ENCODE measurements at places on chromosomes 6 and 20.

DNA sequence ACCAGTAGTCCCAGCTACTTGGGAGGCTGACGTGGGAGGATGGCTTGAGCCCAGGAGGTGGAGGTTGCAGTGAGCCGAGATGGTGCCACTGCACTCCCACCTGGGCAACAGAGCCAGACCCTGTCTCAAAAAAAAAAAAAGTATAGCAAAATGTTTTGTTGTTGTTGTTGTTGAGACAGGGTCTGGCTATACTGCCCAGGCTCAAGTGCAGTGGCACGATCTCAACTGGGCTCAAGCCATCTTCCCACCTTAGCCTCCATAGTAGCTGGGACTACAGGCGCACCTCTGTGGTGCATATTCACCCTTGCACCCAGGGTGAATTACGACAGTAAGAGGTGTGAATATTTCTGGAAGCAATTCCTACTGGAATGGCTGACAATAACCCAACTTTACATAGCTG, 11.4 kb upstream of the UBR2 start:
- DNase-seq = no peak

DNA sequence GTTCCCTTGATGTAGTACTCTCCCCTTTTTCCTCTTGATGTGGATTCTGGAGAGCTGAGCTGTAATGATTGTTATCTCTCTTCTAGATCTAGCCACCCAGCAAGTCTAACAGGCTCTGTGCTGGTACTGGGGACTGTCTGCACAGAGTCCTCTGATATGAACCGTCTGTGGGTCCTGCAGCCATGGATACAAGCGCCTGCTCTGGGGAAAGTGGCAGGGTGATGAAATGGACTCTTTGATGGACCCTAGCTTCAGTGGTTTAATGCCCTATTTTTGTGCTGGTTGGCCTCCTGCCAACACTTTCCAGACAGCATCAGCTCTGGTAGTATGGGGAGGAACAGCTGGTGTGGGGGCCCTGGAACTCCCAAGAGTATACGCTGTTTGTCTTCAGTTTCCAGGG, 216.3 kb downstream of the ADGRG6 start:
- DNase-seq = peak; percentile 93

GRCh38 chr6:150324044-150324443, 44.8 kb upstream of the IYD start:
- DNase-seq = no peak

GRCh38 chr20:63084563-63084927, 77.8 kb upstream of the BHLHE23 start:
- no peak for DNase-seq

DNA sequence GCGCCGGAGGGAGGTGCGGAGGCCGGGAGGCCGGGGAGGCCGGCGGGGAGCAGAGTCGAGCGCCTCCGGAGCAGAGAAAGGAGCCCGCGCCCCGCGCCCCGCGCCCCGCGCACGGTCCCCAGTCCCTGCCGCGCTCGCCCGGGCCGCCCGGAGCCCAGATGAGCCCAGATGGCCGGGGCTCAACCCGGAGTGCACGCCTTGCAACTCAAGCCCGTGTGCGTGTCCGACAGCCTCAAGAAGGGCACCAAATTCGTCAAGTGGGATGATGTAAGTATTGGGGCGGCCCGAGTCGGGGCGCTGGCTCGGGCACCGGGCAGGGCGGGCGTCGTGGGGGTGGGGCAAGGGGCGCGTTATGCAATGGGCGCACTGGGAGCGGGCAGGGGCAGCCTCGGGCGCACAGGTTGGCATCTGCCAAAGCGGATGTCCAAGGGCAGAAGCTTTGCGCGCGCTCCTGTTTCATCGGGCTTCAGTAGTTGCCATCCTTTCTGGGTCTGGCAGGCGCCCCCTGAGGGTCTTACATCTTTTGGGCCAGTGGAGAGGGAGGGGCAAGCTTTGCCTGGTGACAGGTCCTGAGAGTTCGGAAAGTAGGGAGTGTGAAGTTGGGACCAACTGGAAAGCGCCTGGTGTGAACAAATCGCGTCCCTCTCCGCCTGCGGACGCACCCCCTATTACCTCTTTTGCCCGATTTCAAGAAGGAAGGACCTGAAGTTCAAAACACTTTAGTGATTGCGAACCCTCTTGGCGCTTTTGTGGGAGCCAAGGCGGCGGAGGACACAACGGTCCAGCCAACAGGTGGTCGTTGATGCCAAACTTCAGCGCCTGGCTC, 631 bp downstream of the PLCB1 start:
- DNase-seq = no peak

DNA sequence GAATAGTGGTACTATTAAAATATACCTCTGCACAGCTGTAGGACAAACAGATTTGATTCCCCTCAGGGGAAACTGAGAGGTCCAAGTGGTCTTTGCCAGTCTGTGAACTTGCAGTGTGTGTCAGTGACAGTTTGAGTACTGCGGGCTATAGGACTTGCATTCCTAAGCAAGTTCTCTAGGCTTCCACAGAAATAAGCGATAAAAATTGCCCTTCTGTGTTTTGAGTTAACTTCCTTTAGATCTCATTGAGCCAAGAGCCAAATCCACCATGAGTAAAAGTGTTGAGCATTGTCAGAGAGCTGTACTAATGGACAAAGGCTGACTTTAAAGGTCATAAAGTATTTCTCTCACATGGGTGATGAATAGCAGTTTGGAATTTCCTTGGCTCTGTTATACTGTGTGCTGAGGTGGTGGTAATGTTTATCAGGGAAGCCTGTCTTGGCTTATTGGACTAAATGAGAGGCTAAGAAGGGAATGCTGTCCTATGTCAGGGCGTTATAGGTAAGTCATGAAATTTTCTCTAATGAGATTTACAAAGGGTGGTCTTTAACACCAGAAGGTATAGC, 122.6 kb upstream of the MAP3K7 start:
- DNase-seq = no peak

DNA sequence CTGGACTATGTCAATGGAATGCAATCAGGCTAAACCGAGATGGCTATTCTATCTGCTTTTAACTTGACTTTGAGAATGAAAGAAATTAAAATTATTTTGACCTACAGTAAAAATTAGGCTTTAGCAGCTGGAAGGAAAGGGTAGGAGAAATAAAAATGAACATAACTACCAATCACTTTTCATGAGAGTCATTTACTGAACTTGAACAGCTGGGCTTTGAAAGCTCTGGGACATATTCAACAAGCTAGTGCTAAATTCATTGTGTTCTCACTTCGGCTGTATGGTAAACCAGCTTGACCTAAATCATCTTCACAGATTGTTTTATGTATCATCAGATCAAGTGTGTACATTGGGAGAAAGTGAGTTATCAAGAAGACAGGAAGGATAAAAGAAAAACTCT, 161.5 kb upstream of the STXBP5 start:
- no peak for DNase-seq

DNA sequence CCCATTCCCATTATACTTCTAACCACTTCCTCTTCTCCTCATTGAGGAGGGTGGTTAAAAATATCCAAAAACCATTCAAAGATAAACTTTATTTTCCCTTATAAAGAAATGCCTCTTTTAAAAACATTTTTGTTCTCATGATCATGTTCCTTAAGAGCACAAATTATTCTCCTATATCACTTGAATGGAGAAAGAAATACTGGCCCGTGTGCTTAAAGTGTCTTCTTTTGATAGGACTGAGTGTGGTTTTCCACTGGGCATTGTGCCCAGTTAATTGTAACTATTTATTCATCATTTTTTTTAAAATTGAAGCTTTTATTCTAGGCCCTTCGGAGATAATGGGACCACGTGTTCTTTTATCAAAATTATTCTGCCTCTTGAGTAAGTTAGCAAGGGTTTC, 871.5 kb downstream of the QKI start:
- no peak for DNase-seq

DNA sequence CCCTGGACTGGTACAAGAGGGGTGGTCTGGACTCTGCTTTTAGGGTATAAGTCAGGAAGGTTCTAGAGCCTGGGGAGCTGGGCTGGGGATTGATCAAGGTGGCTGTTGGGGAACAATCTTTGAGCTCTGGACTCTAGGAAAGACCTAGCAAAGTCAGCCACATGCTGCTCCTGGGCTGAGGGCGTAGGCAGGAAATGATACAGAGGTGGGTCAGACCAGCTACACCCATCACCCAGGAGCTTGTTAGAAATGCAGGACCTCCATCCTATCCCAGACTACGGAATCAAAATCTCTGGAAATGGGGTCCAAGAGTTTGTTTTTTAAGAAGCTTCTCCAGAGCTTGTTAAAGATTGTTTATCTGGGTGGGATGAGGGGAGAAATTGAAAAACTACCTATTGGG, 9.4 kb downstream of the ADTRP start:
- no peak for DNase-seq

DNA sequence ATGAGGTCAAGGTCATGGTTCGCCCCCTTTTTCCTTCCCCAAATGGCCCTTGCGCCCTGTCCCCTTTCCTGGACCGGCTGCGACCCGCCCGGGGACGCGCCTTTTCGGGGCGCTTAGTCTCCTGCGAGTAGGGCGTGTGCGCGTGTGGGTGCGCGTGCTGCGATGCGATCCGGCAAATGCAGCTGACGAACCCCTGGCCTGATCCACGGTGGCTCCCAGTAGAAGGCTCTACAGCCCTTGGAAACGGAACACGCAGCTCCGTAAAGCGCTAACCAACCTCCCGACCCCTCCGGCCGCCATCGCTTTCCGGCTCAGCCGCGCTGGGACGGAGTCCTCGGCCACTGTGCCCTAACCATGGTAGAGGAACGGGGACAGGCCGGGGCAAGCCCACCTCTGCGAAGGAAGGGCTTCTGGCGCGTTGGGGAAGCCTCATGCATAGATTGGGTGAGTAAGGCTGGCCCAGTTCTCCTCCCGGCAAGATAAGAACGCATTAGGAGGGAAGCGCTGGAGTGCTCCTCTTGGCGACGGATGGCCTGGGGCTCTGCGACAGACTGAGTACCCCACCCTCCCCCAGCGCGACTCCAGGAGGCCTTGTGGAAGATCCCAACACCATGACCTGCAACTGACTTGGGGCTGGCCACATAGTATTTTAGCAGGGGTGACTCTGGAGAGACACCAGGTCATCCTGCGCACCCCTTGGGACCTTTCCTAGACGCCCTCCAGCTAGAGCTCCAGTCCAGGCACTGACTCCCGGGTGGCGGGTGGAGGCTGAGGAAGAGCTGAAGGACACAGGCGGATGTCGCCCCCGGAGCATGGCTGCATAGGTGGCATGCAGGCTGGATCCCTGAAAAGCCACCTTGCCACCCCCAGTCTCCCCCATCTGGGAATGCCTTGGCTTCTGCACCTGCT, 1.1 kb upstream of the SLC4A11 start:
- DNase-seq = no peak

- DNase-seq = peak; percentile 59
Measured at GRCh38 chr6:121593011-121593641, 157.7 kb downstream of the GJA1 start.

DNA sequence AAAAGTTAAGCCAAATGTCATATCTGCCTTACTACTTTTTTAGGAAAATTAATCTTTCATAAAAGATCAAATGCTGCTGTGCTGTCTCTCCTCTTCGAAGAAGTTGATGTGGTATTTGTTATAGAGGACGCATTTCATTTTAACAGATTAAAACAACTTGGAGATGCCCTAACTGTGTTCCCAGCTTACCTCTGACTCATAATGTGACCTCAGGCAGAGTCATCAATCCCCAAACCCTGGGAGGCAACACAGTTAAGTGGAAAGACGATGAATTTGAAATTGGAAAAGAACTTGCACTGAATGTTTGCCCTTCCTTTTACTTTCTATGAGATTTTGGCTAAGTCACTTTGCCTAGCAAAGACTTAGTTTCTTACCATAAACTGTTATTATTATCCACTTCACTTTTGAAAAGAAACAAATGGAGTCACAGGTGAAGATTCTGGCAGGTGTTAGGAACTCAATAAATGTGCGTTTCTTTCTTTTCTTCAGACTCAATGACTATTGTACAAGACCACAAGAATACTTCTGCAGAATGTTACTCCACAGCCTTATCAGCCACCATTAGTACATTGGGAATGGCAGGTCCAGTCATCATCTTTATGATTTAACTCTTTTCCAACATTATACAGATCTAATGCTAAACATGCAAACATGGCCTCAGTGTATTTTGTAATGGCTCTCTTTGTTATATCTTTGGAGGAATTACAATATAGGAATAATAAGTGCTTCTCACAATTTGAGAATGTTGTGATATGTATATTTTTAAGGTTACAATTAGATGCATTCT, 102.6 kb downstream of the COL21A1 start:
- DNase-seq = no peak

DNA sequence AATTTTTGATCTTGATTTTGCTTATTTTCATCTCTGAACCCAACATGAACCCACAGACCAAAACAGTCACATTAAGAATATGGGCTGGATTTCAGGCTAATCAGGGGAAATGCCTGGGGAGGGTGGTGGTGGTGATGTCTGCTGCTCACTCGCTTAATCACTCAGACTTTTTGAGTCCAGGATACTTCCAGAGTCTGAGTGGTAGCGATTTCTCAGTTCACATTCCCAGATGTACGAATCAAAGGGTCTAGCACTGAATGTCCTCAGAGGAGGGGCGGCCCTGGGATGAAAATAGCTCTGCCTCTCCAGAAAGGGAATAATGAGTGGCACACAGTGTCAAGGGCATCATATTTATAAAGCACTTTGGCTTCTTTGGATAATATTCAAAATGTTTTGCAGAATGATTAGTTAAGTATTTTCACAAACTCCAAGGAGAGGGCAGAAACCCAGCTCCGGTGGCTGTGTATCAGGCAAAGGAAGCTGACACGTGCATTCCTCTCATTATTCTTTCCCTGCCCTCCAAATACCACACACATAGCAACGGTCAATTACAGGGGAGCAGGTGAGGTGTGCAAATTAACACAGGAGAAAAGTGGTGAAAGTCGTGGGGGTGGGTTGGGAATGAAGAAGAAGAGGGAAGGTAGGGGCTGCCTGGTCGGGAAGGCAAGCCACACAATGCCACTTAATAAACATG, 345.2 kb upstream of the RSPO3 start:
- no peak for DNase-seq

DNA sequence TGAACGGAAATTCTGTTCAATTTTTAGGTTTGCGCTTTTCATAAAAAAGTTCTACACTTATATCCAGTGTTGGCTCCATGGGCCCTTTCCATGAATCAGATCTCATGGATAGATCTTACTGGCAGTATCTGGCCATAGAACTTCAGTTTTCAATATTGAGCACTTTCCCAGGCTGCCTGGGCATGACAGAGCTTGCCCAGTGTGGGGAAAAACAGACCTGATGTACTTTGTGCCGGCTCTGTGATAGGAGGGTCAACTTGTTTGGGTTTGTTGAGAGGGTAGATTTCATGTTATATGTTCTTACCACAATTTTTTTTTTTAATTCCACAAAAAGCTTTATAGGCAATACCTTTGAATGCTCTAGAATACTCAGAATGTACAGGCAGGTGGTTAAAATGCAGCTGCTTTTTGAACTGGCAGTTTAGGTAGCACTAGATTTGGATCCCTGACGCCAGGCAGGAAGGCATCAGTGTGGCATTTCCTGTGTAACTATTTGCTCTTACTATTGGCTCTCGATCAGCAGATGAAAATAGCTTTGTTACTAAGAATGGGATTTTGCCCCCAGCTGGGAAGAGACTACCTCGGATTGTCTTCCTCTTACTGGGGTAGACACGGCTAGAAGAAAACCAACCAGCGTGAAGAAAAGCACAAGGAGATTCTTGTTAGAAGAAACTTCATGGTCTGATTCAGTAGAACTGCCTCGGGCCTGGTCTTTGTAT, 404.9 kb upstream of the SOX4 start:
- peak; percentile 43 for DNase-seq

GRCh38 chr6:93341900-93342613, 77.3 kb downstream of the EPHA7 start:
- DNase-seq = peak; percentile 85

- no peak for DNase-seq
Measured at GRCh38 chr20:32977281-32978008, 26.8 kb downstream of the SUN5 start.

All from NCI-H2171 (cell line).